HT-29 (cell line): ENCODE measurements at places on chromosomes 3 and 15. TPM values are rescaled to one million over a fixed set of nuclear protein-coding genes. Genes with fewer than 3 reads are reported as not detected.

GOLGA8H gene
- total RNA-seq, result not detected in 2 replicates

LCTL gene
- not detected in 2 replicates for total RNA-seq

CD96 gene
- not detected in 2 replicates for total RNA-seq

SYNPR gene
- not detected in 2 replicates for total RNA-seq

ZPLD1 gene
- not detected in 2 replicates for total RNA-seq

ARGFX gene
- not detected in 2 replicates for total RNA-seq

ERC2 gene
- not detected in 2 replicates for total RNA-seq

- DNase-seq, result no peak
These were observed 26.6 kb upstream of the SLMAP start for GRCh38 chr3:57729334-57730045.

DNA sequence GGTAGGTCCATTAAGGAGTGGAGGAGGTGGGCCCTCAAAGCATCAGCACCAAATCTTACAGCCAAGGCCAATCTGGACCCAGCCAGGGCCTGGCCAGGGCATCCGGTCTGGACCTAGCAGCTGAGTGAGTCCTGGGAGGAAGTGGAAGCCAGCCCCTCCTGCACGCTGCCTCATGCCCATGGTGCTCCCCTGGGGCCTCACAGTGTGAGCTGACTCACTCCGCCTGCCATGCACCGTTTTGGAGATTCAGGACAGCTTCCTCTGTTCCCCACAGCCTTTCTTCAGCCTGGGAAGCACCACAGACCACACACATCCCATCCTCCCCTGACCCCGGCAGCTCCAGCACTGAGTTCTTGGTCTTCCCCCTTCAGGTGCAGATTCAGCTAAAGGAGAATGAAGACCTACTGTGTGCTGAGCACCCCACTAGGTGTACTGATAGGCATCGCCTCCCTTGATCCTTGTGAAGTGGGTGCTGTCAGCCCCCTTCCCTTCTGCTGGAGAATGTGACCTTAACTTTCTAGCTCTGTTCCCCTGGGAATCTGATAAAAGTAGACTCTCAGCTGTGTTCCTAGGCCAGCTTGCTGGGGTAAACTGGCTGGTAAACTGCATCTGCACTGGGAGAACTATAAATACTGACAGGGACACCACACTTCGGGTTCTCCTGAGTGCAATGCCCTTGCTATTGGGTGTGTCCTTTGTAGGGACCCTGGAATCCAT lies 36.8 kb upstream of the SEC13 start:
- DNase-seq, result no peak

DNA sequence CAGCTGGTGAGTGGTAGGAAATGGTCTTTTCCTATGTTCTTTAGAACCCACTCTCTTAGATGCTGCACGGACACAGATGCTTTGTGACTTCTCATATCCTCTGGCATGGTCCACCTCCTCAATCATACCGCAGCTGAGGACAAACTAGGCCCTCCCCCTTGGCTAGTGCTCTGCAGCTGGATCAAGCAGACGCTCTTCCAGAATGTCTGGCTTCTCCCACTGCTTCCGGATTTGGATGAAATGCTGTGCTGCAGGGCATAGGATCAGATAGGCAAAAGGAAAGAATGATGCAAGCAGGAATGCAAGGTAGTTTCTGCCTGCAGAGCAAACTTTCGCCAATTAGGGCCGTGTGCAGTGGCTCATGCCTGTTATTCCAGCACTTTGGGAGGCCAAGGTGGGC lies 75.7 kb upstream of the SLC4A7 start:
- no peak for DNase-seq

- no peak for DNase-seq
These were observed 644.7 kb downstream of the OTOL1 start for GRCh38 chr3:162141272-162141791.

DNA sequence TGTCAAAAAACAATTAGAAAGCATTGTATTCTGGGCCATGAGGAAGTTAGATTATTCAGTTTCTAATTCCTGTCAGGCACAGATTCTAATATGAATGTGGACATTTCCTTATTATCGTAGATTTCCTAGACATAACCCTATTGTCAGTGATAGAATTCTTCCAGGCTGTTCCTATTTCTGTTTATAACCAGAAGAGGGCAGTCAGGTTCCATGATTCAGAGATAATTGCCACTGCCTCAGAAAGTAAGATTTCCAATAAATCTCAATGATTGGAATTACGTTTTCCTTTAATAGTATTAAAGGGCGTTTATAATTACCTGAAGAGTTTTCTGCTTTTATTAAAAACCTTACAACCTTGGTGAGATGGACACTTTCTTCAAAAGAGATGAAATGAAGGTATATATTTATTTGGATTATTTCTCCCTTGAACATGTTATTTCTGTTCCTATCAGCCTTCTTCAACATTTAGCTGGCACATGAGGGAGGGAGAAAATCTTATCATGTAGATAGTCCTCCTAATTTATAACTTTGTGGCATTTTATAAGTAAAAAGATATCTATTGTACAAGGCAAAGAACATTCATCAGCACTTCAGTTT lies 439.2 kb downstream of the MCTP2 start:
- peak; percentile 80 for DNase-seq

DNA sequence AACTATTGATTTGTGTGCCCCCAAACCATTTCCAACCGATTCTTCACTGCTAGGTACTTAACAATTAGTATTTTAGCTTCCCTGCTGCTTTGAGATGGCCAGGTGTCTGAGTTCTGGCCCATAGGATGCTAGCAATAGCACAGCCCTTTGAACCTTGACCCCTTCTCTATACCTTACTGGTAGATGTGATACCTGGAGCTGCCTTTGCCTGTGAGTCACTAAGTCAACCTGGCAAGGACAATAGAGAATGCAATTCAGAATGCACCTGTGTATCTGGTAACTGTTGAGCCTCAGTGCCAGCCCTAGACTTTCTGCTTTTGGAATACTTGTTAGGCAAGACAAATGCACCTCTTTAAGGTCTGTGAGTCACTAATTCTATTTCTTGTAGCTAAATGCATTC lies 467.4 kb downstream of the GRM7 start:
- DNase-seq, result peak; percentile 53

- no peak for DNase-seq
These were observed 109.5 kb upstream of the LIPC start for GRCh38 chr15:58322253-58322652.

- no peak for DNase-seq
These were observed 32.3 kb upstream of the MRPS22 start for GRCh38 chr3:139311557-139311956.

DNA sequence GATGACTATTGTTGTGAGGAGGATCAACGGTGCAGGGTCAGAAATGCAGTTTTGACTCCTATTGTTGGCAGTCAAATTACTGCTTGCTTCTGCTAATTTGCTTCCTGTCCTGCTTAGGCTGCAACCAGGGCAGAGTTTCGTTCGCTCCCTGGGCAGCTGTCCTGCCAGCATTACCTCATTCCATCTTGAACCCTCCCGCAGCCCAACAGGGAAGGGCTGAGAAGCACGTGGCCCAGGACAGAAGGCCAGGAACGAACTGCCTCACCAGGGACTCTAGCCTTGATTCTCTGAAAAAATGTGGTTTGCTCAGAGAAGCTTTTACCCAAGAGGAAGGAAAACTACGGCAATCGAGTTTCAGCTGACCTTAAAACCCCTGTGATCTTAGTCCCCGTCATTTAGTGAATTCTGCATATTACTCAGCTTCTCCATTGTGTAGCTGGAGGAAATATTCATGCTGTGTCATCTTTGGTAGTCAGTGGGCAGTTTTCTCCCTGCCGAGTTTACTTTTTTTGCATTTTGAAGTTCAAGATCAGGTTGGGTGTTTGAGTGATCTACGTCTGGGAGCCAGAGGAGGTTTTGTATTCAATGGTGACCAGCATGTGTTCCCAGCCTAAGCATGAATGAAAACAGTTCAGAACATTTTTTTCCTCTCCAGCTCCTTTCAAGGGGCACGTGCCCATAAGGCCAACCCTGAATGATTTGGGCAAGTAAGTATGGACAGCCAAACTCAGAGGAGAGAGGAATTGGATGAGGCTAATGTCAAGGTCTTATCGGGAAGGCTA lies 23.0 kb downstream of the TLNRD1 start:
- no peak for DNase-seq

GRCh38 chr15:38564557-38565286 lies at the start of gene RASGRP1:
Gene RASGRP1 (minus strand): TSS chr15:38564814. CDS start chr15:38564628, 186 bp downstream.
- peak; percentile 36 for DNase-seq

- peak; percentile 15 for DNase-seq
These were observed 901 bp upstream of the MANF start for GRCh38 chr3:51384055-51384725.

DNA sequence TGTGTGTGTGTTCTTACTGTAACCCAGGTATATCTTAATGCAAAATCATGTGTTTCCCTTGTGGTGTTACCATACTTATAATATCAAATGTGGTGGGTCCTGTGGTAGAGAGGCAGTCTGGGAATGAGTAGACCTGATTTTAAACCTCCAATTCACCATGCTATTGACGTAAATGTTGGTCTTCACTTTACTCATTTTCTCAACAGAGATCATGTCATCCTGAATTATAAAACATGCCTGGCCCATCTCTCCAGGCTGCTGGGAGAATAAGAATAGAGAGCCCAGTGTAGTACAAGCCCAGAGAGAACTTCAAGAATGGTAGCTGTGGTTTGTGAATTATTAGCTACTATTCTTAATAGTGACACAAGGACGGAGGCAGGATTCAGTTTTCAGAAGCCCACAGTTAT lies 88.1 kb downstream of the MBNL1 start:
- DNase-seq, result no peak

DNA sequence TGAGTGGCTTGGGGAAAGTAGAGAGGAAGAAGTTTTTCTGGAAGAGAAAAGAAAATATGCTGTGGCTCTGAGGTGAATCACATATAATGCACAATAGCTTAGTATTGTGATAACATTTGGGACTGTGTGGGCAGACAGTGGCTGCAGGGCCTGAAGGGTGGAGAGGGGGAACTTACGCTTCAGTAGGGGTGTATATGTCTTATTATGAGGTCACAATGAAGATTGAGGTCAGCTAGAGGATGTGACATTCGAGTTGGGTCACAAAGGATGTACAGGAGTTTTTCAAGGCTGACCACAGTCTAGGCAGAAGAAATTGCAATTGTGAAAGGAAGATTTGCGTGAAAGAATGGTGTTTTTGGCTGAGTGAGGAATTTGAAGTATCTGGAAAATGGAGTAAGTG lies 414.8 kb downstream of the LPP start:
- no peak for DNase-seq

GRCh38 chr3:9088441-9089353 lies 125.4 kb upstream of the RAD18 start:
- DNase-seq, result no peak

DNA sequence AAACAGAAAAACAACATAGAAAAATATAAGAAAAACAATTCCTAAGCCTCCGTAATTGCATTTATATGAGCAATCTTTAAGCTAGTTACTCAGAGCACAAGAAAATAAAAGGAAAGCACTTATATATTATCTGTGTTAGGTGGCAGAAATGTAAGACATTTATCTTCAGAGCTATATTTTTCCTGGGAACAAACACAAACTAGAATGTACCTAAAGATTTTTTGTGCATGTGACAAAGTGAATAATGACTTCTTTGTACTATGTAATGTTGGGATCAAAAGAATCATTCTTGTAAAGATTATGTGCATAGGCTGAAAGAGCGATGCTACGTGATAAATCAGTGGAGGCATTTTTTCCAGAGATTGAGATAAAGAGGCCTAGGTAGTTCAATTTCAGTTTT lies 111.3 kb upstream of the GMNC start:
- DNase-seq, result no peak

DNA sequence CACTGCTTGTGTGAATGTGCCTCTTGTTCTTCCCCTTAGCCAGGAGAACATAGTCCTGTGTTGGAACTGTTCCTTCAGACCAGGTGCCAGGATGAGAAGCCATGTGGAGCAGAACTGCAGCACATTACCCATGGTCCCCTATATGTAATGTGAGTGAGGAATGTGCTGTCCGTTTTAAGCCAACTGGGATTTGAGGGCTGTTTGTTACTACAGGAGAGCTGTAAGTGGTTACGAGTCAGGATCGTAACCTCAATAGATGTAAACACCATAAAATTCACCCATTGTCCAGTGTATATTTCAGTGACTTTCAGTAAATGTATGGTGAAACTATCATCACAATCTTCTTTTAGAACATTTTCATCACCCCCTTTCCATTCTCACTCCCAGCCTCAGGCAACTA lies 10.1 kb upstream of the SCAP start:
- no peak for DNase-seq

- no peak for DNase-seq
These were observed 123.9 kb downstream of the FOXB1 start for GRCh38 chr15:60128000-60128376.

- peak; percentile 72 for DNase-seq
These were observed 237.3 kb downstream of the XXYLT1 start for GRCh38 chr3:195033531-195034091.
